ENCODE measurements at places on chromosomes 4 and X.

DNA sequence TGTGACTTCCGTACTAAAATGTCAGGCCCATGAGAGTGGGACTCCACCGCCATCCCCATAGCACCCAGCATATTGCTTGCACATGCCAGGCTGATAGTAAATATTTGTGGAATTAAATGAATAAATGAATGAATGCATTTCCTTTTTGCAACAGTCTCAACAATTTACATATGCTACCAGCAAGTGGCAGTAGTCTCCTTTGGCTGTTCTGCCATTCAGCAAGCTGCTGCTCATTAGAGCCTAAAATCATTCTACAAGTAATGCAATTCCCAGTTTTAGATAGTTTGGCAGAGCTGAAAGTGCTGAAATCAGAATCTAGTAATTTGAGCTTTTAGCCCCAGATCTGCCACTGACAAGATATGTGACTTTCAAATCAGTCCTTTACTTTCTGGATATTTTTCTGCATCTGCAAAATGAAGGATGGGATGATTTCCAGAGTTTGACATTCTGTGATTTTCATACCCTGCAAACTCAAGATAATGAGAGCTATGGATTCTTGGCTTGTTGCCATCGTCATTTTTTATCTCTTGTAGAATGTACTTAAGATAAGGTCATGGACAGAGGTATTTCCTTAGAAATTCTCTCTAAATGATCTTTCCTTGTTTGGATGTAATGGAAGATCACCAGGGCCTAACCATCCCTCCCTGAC lies 35.7 kb upstream of the INTS6L start:
- DNase-seq, result no peak

- no peak for DNase-seq
Measured at GRCh38 chr4:44425614-44426208, 22.9 kb downstream of the KCTD8 start.

GRCh38 chr4:6734165-6734786 lies 18.3 kb downstream of the BLOC1S4 start:
- DNase-seq, result no peak

DNA sequence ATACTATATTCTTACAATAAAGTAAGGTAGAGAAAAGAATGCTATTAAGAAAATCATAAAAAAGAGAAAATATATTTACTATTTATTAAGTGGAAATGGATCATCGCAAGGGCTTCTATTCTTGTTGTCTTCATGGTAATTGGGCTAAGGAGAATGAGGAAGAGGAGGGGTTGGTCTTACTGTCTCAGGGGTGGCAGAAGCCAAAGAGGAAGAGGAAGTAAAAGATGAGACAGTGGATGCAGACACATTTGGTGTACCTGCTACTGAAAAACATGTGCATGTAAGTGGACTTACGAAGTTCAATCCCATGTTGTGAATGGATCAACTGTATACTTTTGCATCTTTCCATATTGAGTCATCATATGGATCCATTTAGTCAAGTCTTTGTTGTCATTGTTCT lies 1502.1 kb upstream of the ADGRL3 start:
- no peak for DNase-seq

DNA sequence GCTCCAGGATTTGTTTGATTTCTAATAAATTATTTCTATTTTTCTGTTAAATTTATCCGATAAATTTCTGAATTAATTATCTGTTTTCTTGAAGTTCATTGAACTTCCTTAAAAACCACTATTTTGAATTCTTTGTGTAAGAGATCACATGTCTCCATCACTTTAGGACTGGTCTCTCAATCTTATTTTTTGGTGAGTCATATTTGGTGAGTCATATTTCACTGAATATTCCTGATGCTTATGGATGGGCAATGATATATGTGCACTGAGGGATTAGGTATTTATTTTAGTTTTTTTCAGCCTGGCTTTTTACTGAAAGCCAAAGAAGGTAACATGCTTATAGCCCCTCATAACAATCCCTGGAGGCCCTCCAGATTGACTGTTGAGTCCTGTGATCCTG lies 48.5 kb upstream of the IL15 start:
- DNase-seq, result no peak

- no peak for DNase-seq
Measured at GRCh38 chr4:20592663-20593062, 107.6 kb upstream of the PACRGL start.

GRCh38 chrX:132031867-132032266 lies 8.8 kb downstream of the STK26 start:
- no peak for DNase-seq

DNA sequence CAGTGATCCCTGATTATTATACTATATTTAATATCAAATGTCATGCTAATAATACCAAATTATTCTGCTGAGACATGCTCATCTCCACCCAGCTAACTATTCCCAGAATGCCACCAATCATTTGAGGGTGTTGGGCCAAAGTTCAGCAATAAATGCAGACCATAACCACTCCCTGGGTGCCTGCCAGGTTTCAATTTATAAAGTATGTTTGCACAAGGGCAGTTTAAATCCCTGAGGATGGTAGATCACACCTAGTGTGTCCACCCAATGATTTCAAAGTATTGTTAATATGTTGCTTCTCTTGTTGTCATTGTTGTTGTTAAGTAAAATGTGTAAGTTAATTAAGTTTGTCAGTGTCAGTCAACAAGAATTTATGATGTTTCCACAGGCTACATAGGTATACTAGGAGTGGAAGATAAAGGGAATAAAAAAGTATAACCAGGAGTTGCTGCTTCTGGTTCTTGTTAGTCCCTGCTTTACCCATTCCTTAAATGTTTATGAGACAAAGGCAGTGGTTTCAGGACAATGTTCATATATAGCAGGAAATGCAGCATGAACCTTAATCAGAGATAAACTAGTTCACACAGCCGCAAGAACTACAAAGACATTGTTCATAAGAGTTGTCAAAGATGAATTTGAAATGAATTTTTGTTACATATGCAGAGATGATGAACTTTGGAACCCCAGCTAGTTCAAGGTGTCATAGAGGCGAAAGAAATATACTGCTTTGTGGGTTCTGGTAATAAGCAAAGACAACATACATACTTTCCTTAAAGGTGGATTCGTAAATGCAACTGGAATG lies 25.5 kb downstream of the HPGD start:
- DNase-seq, result no peak

DNA sequence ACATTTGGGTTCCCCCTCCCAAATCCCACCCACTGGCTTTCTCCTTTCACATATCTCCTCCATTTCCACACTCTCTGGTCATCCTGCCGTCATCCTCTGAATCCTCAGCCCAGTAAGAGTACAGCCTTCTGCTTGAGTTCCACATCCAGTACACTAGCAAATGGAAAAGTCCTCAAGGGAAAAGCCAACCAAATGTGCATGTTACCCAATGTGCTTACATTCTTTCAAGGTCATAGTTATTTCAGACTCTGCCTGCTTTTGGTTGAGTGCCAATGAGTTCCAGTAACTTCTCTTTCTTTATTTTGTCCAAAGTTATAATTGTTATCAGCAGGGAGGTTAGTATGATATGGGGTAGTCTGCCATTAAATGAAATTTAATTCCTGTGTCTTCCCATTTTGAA lies 78.1 kb downstream of the SRPX start:
- peak; percentile 36 for DNase-seq

GRCh38 chrX:18983666-18984380 lies at the start of gene PHKA2:
Gene PHKA2, minus strand, starts transcription at chrX:18984114. Its CDS starts 182 bp downstream, at chrX:18983932.
- no peak for DNase-seq

GRCh38 chr4:148487181-148487580 lies 45.0 kb upstream of the NR3C2 start:
- DNase-seq, result no peak

DNA sequence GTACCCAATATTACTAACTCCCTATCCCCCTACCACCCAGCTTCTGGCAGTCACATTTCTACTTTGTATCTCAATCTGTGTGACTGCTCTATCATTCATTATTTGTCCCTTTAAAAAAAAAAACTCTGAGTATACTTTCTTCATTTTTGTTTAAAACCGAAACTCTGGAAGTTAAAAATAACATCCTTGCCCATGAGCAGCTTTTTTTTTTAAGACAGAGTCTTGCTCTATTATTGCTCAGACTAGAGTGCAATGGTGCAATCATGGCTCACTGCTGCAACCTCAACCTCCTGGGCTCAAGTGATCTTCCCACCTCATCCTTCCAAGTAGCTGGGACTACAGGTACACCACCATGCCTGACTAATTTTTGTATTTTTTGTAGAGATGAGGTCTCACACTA lies 15.8 kb downstream of the UBE2K start:
- no peak for DNase-seq

DNA sequence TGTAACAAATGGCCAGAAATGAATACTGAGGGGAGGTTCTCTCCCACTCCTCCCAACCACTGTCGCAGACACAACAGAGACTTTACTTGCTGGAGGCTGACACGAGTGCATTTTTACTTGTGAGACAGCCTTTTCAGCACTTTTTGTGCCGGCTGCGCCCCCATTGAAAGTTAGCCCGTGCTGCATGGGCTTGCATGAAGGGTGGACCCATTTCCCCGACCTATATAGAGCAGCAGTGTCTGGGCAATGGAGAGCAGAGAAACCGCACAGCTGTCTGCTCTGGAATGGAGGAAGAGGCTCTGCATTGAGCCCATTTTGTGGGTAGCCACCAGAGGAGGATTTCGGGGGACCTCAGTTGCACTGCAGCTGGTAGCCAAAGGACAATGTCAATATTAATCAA lies 208.8 kb downstream of the UGT8 start:
- DNase-seq, result no peak

GRCh38 chrX:57156397-57157049 lies 19.3 kb upstream of the SPIN2A start:
- DNase-seq, result no peak

DNA sequence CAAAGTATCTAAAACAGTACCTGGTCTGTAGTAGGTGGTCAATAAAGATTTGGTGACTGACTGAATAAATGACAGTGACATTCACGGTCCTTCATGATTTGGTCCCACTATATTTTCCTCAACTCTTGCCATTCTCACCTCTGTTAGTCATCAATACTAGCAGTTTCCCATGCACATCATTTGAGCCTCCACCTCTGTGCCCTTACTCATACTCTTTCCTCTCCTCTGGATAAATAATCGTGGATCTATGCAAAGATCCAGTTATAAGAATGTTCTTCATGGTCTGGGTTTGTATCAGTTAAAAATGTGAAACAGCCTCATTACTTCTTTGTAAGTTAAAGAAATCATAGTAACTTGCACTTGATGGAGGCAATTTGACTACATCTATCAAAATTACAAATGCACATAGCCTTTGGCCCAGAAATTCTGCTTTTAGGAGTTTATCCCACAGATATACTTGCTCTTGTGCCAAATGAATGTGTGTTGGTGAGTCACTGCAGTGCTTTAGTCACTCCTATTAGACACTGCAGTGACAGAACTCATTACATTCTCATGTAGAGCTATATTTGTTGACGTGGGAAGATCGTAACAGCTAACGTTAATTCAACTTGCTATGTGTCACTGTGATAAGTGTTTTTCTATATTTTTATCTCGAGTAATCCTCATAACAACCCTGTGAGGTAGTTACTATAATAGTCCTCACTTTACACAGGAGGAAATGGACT lies 121.9 kb upstream of the SMIM10 start:
- peak; percentile 25 for DNase-seq

DNA sequence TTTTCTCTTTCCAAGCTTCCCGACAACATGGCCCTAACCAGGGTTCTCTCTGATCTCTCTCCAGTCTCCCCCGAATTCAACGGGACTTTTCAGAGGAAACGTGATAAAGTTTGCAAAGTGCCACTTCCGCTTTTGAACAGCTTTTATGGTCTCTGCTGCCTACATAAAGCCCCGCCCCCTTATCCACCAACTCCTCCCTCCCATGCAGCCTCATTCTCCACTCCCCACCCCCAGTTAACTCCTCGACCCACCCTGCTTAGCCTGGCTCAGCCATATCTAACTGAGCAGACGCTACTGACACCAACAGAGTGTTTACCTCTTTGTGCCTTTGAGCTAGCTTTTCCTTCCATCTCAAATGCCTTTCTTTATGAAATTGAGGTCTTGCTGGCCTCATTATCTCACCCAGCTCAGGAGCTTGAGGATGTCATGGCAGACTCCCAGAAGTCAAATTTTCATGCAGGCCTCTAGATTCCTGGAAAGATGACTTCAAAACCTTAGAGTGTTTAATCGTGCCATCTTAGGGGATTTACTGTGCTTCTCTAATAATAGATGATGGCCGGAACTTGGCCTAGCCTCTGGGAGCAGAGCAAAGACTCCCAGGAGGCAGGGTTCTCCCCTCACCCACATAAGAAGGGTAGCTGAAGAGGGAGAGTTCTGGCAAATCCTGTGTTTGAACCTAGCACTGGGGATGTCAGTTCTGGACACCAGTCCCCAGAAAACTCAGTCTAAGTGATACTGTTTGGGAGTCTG lies 606.0 kb downstream of the BCOR start:
- DNase-seq, result no peak

DNA sequence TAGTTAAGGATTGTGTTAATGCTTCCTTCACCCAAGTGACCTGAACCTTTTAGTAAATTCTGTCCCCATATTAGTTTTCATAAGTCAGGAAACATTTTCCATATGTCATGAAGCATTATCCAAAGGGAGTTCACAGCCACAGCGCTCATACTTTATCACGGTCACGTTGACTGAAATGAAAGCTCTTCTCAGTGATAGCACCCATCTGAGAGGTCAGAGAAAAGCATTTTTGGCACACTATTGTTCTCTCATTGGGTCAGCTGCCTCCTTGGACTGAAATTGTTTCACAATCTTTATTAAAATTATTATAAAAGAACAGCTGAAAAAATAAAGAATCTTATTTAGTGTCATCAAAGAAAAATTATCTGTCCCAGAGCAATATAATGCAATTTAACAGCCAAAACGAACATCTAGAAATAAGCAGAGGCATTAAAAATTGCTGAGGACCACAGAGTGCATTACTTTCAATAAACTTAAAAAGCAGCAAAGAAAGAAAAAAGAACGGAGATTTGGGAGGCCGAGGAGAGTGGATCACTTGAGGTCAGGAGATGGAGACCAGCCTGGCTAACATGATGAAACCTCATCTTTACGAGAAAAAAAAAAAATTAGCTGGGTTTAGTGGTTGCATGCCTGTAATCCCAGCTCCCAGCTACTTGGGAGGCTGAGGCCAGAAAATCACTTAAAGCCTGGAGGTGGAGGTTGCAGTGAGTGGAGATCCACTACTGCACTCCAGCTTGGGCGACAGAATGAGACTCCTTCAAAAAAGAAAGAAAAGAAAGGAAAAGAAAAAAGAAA lies 680.8 kb upstream of the FAM241A start:
- DNase-seq, result no peak

DNA sequence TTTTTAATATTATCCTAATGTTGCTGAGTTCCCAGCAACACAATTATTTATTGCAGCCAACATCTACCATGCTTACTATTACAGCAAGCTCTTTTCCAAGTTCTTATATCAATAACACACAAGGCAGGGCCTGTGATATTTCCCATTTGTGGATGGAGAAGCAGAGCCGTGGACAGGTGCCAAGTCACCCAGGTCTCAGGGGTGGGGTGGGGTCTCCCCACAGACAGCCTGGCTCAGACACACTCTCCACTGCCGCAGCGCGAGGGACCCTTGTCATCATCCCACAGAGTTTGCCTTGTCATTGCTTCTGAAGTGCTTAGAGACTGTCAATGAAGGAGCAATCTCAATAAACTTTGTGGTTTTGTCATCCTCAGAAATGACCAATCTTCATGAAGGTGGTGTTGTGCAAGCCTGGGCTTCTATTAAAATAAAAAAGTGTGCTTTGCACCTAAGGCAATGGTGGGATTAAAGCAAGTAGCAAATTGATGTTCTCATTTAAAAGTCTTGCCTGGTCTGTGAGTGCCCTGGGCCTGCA lies 76.1 kb downstream of the SORBS2 start:
- DNase-seq, result no peak
